Fibroblast of villous mesenchyme (primary cell): ENCODE measurements at places on chromosomes 4 and X. TPM values are rescaled to one million over a fixed set of nuclear protein-coding genes. Genes with fewer than 3 reads are reported as not detected.

GRCh38 chrX:7252013-7252610 is 104.2 kb upstream of the PUDP start:
- DNase-seq: no peak

DNA sequence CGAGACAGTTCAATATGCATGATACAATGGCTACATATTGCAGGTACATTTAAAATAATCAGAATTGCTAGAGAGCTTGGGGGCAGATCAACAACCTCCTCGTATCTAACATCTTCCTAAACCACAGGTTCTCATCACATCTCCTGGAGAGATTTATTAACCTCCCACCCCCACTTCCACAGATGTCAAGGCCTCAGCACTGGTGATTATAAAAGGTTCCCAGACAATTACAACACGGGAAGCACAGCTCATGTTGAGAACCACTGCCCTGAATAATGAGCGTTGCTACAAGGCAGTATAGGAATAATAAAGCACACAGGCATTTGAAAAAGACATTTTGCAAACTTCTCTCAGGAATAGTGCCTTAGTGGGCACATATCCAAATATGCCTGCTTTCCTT is 42.8 kb downstream of the ELOVL6 start:
- DNase-seq: peak; percentile 45

DNA sequence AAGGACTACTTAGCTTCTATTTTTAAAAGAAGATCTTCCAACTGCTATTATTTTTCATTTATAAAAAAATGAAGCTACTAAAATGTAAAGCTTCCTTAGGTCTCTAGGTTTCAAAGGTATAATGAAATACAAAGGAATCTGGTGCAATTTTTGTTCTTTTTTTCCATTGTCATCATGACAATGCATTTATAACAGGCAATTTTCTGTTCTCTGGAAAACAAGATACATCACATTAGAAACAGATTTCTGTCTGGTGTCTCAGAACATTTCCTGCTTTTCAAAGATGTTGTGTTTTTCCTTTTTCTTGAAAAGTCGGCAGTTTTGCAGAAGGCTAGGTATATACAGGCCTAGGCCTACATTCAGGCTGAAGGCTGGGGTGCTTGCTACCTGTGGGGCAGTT is 63.6 kb upstream of the ATP8A1 start:
- no peak for DNase-seq

The CT83 gene
- total RNA-seq: not detected in 2 replicates

The HSFX1 gene
- 0.43 and 0.64 TPM in 2 replicates for total RNA-seq

The TMEM128 gene
- total RNA-seq: 26.7 and 31.5 TPM in 2 replicates

DNA sequence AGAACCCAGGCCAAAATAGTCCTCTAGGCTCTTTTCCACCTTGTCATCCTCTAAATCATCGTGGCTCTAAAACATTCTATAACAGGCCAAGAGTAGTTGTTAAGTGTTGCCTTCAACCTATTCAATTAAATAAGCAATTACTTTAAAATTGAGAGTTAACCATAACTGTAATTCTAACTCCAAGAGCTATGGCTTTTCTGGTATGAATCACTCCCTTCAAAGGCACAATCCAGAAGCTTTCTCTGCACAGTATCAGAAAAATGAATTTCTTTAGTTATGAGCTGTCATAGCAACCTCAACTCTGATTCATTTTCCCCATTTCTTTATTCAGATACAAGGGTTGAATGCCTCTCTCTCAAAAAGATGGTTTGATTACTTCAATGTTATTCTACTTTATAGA is 21.7 kb downstream of the INPP4B start:
- no peak for DNase-seq

The FAM9B gene
- not detected in 2 replicates for total RNA-seq

GRCh38 chr4:183284258-183284785 is 35.8 kb downstream of the CLDN22 start:
- peak; percentile 10 for DNase-seq

The SCD5 gene
- 2.3 and 6.9 TPM in 2 replicates for total RNA-seq

GRCh38 chr4:38673130-38673978 is 9.4 kb downstream of the KLF3 start:
- peak; percentile 77 for DNase-seq

- no peak for DNase-seq
These were observed 6.0 kb downstream of the GNPDA2 start for GRCh38 chr4:44720371-44720770.

The PDHA2 gene
- not detected in 2 replicates for total RNA-seq

The HTRA3 gene
- total RNA-seq: 0.86 and 1.3 TPM in 2 replicates

The RTL3 gene
- total RNA-seq: under 0.01 and 0.32 TPM in 2 replicates

The RUFY3 gene
- total RNA-seq: 56.7 and 60.5 TPM in 2 replicates

The GIMD1 gene
- total RNA-seq: not detected in 2 replicates

DNA sequence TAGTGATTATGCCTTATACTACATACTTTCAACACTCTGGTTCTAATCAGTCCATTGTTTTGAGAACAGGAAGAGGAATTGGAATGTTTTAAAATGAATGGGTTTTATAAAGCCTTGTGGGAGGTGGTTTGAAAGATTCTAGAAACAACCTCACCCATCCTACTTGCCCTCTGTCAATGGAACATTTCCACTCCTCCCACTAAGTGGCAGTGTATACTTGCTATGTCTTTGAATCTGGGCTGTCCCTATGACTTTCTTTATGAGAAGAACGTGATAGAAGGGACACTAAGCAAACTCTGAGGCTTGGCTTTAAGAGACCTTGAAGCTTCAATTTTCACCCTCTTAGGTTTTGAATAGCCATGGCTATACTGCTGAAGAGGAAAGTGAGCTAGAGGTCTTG is 611.2 kb downstream of the PPP4R3C start:
- peak; percentile 11 for DNase-seq

The PRDM5 gene
- total RNA-seq: 23.8 and 30.7 TPM in 2 replicates

DNA sequence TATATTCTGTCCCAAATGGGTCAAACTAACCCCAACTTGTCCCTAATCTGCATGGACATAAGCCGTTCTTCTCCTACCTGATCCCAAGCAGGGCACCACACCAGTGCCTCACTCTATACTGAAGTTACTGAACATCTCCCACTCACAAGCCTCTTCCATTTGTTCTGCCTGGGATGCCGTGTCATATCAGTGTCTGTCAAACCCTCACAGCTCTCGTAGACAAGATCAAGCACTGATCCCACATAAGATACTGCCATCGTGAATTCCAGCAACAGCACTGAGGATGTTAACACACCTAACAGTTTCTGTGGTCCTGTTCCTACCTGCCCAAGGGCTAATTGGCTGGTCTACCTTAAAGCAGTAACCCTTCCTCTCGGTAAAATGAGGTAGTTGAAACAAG is 162.1 kb downstream of the APBB2 start:
- no peak for DNase-seq

- no peak for DNase-seq
These were observed 52.9 kb downstream of the MAP7D2 start for GRCh38 chrX:20063716-20064351.
